Fibroblast of skin of scalp (primary cell): ENCODE measurements at places on chromosomes 1 and 21.

DNA sequence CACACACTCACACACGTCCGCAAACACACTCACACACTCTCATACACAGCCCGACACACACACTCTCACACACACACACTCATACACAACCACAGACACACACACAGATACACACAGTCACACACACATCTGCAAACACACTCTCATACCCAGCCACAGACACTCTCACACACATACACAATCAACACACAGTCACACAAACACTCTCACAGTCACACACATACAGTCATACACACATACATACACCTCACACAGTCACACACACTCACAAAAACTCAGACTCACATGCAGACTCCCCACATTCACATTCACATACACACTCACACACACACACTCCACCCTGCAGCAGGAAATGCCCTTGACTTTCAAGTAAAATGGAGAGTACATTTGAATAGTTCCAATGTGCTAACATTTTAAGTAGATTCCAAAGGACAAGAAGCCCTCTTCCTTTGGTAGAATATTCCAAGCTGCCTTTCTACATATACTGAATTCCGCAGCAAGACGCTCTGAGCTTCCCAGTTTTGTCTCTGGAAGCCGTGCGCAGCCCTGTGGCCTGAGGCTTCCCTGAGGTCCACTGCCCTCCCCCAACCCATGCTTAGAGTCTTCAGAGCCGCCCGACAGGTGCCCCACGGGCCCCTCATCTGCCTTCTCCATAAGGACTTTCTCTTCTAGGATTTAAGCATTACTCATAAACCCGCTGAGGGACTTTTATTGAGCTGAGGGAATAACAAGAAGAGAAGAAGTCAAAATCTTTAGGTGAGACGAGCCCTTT lies 9.7 kb downstream of the BATF3 start:
- DNase-seq = no peak

- DNase-seq = no peak
These were observed 18.1 kb upstream of the AVPR1B start for GRCh38 chr1:206135248-206135647.

DNA sequence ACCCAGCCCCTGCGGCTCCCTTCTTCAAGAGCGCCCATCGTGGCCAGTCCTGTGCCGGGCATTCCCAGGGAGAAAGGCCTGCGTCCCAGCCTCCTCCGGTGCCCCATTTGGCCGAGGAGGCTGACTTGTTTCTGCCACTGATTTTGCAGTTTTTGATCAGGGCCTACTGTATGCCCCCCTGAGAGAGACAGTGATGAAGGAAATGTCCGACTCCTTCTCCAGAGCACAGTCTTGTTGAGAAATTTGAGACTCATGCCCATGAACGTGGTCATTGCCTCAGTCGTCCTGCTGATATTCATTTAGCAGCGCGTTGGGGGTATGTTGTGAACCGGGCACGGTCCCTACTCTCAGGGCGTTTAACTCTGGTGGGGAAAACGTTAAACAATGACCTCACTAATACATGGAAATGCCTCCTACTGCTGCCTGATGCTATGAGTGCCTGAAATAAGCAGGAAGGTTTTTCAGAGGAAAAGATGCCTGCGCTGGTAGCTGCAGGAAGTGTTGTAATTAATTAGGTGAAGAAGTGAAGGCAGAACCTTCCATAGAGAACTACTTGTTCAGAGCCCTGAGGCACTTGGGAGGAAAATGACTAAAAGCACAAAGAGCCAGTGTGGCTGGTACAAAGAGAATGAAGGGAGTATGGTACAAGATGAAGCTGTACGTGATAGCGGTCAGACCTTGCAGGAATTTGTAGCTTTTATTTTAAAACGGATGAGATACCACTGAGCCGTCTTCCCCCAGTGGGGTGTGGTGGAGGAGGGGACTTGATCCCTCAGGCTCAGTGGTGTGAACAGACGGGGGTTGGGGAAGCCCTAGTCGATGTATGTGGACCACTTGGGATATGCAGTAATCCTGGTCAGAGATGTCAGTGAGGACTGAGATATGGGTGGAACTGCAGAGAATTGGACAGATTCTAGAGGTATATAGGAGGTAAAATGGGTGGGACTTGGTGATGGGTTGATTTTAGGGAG lies 730 bp downstream of the ZCCHC17 start:
- peak; percentile 14 for DNase-seq

- no peak for DNase-seq
These were observed 24.7 kb downstream of the KNCN start for GRCh38 chr1:46526691-46527291.

GRCh38 chr1:29424266-29424665 lies 187.9 kb downstream of the PTPRU start:
- DNase-seq = no peak

GRCh38 chr1:56334047-56334446 lies 245.3 kb downstream of the PLPP3 start:
- no peak for DNase-seq

- peak; percentile 95 for DNase-seq
These were observed 24.6 kb downstream of the ANGPTL3 start for GRCh38 chr1:62621907-62622306.

DNA sequence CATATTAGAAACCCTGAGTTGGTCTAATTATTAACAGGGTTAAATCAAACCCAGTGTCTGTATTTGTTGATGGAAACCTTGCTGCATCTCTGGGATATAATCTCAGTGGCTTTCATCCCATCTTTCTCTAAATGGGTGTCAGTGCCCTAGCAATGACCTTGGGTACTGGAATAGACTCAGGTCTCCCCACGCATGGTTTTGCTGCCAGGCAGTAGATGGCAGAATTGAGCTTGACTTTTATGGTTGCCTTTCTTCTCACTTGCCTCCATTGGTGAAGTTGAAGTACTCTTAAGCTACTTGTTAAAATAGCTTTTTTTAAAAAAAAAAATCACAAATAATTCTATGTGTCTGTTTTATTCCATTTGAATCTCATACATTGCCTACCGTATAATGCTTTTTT lies 81.8 kb upstream of the HMCN1 start:
- DNase-seq = no peak

- DNase-seq = no peak
These were observed 14.0 kb upstream of the ZNF697 start for GRCh38 chr1:119662034-119662437.

- DNase-seq = peak; percentile 73
These were observed 83.4 kb downstream of the ASH1L start for GRCh38 chr1:155479205-155479604.

GRCh38 chr1:85025940-85026339 lies 22.4 kb downstream of the MCOLN3 start:
- no peak for DNase-seq

GRCh38 chr1:66916320-66916719 lies 8.3 kb downstream of the DNAI4 start:
- no peak for DNase-seq

DNA sequence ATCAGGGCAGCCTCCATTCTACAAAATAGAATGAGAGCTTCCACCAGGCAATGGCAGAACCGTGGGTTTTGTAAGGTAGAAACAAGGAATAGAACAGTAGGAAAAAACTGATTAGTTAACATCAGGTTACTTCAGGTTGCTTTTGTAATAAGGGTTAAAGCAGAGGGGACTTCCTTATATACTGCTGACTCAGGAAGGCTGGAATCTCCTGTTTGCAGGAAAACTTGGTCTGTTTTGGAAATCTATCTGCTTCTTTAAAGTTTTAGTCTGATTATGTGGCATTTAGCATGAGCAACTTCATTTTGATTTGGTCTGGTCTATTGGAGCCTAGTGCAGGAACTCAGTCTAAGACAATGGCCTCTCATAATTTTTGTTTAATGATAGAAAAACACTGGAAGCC lies 32.7 kb upstream of the RAB4A start:
- DNase-seq = no peak

GRCh38 chr1:193634470-193634869 lies 448.1 kb upstream of the B3GALT2 start:
- no peak for DNase-seq

GRCh38 chr1:73813716-73814115 lies 384.3 kb downstream of the LRRIQ3 start:
- peak; percentile 4 for DNase-seq

- no peak for DNase-seq
These were observed 15.0 kb upstream of the FAM131C start for GRCh38 chr1:16088351-16088911.

DNA sequence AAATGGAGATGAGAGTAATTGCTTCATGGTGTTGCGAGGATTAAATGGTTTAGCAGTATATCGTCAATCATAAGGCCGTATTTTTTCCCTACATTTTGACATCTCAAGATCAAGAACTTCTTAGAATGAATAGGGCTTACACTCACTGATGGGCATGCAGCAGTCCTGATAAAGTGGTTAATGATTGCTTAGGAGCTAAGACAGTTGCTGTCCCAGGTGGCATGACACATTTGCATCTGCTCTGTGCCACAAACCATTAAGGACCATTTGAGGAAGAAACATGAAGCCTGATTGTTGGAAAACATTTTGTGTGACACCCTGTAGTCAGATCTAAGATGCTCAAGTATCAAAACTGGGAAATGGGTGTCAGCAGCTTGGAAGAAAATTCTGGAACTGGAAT lies 81.0 kb upstream of the SGIP1 start:
- no peak for DNase-seq

GRCh38 chr1:173267453-173267945 lies 60.4 kb upstream of the TNFSF4 start:
- DNase-seq = peak; percentile 73

DNA sequence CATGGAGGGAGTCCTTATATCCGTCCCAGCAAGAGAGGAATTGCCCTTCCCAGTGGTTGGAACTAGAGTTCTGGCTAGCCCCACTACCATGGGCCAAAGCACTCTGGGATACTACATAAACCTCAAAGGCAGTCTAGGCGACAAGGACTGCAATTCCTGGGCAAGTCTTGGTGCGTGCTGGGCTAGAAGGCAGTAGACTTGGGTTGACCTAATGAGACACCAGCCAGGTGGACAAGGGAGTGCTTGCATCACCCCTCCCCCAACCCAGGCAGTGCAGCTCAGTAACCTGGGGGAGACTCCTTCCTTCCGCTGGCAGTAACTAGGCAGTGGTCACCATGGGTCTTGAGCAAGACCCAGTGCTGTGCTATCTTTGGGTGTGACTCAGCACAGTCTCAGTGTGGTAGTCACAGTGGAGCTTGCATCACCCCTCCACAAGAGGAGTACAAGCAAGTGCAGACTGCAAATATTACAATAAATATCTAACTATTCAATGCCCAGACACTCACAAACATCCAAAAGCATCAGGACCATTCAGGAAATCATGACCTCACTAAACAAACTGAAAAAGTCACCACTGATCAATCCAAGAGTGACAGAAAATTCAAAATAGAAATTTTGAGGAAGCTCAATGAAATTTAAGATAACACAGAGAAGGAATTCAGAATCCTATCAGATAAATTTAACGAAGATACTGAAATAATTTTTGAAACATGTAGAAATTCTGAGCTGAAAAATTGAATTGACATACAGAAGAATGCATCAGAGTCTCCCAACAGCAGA lies 84.7 kb upstream of the LYPLAL1 start:
- peak; percentile 92 for DNase-seq

DNA sequence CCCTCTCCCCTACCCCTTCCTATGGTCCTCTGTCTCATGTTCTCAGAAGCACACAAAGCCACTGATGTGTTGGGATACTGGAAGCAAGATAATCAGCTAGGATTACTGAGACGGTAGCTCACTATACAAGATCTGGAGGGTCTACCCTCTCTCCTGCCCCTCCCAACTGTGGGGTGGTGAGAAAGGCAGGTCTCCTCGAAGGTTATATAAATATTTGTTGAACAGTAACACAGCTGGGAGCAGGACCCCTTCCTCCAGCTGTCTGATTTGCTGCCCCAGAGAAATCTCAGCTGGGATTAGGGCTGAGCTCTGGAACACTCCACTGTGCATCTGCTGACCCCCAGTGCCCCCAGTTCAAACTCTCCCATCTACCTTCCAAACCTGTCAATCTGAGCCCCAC lies 94.2 kb upstream of the IPO9 start:
- DNase-seq = no peak

GRCh38 chr1:112904071-112904830 lies 51.7 kb downstream of the SLC16A1 start:
- peak; percentile 47 for DNase-seq

- DNase-seq = no peak
These were observed 24.1 kb downstream of the UBR4 start for GRCh38 chr1:19186001-19186400.

- no peak for DNase-seq
These were observed 15.8 kb upstream of the TRIM63 start for GRCh38 chr1:26083208-26083607.

- no peak for DNase-seq
These were observed 32.6 kb downstream of the GRIK3 start for GRCh38 chr1:37001703-37002102.

DNA sequence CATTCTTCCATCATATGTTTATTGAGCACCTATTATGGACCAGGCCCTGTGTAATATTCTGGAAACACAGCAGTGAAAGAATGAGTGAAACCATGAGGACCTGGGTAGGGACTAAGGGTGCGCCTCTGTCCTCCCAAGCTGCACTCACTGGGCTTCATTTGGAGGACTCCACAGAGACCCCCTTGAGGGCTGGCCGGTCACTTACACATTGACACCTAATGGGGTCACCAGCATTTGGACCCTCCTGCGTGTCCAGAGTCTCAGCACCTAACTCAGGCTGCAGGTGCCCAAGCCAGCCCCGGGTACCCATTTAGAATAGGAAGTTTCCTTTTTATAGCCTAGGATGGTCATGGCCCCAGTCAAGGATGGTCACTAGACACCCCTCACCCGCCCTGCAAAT lies 2.8 kb upstream of the FNDC5 start:
- DNase-seq = no peak
